Transverse colon (tissue), 4 donors: ENCODE measurements at places on chromosomes 1 and 21. TPM values are rescaled to one million over a fixed set of nuclear protein-coding genes. Genes with fewer than 3 reads are reported as not detected.

DNA sequence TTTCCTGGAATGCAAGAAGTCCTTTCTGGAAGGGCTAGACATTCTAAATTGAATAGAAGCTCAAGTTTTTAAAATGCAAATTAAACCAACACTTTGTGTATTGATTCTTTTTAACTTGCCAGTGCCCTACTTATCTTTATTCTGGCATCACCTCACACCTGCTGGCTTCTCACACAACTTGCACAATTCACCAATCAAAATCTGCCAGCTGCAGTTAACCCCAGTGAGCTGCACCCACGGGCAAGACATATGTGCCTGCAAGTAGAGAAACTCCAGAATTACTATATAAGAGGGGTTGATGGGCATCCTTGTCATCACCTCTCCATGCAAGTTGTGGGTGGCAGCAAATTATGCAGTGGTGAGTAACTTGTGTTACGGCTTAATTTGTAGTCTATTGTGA lies 11.7 kb upstream of the PLPPR4 start:
- H3K27me3 ChIP-seq = no peaks in the 10 kb centered on the region
- H3K36me3 ChIP-seq = no peaks in the 10 kb centered on the region
- H3K4me1 ChIP-seq = no peaks in the 10 kb centered on the region
- H3K4me3 ChIP-seq = no peak overlapping the region
- no peak overlapping the region for H3K27ac ChIP-seq

The MTARC1 gene
- 16.4 TPM for total RNA-seq

GRCh38 chr1:150688763-150689162 lies 8.2 kb downstream of the GOLPH3L start:
- H3K27me3 ChIP-seq = no peaks in the 10 kb centered on the region
- no peak overlapping the region for H3K27ac ChIP-seq
- H3K4me1 ChIP-seq = peaks cover 50% of the 10 kb centered on the region
- H3K36me3 ChIP-seq = no peaks in the 10 kb centered on the region
- DNase-seq = no peak

DNA sequence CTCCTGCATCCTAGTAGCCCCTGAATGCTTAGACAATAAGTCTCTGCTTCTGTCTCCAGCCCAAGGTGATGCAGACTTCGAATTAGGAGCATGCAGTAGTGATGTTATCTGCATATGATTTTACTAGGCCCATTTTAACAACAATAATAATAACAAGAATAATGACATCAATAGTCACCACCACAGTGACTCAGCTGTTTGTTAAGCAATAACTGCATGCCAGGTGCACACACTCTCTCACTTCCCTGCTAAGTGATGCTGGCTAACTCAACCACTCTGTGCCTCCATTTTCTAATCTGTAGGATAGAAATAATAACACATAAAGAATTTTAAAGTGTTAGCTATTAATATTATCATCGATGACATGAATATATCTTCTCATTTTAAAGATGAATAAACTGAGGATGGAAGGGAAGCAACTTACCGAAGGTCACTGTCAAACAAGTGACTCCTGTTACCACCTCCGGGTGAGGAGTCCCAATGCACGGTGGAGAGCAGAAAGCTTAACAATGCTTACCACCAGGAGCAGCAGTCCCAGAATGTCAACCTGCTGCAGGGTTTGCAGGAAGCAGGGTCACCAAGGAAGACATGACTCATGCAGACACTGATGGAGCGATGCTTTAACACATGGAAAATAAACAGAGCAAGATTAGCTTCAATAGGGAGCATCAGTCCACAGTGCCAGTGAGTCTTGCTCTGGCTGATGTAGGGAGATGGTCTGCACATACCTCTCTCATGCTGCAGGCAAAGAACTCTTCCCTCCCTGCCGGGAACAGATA lies 290.2 kb downstream of the SPATA17 start:
- peaks cover 9% of the 10 kb centered on the region for H3K27me3 ChIP-seq
- DNase-seq = no peak
- H3K27ac ChIP-seq = no peak overlapping the region

- H3K36me3 ChIP-seq = no peaks in the 10 kb centered on the region
- H3K4me1 ChIP-seq = no peaks in the 10 kb centered on the region
- H3K27me3 ChIP-seq = peaks cover 34% of the 10 kb centered on the region
- H3K4me3 ChIP-seq = no peak overlapping the region
Observed at GRCh38 chr1:53729456-53730223, 9.3 kb downstream of the GLIS1 start.

GRCh38 chr21:31952828-31953227 lies 80.0 kb downstream of the HUNK start:
- no peak overlapping the region for H3K4me3 ChIP-seq
- no peaks in the 10 kb centered on the region for H3K36me3 ChIP-seq
- DNase-seq = no peak
- no peaks in the 10 kb centered on the region for H3K27me3 ChIP-seq
